ENCODE measurements at places on chromosomes 11 and 22.

- no peak for DNase-seq
Observed at GRCh38 chr11:111329306-111330204, 31.2 kb downstream of the POU2AF3 start.

DNA sequence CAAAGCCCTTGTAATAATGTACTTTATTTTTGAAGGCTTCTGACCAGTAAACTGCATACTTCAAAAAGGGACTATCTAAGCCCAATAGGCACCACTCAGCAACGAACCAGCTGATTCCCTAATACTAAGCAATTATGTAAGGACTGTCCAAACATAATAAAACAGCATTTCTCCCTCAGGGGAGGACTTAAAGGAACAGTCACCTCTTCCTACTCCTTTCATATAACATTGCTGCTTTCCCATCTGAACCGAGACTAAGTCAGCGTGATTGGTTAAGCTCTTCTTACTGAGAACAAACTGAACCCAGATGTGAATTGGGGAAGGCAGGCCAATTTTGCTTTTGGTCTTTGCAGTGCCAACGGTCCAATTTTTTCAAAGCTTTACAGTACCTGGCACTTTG is 420.0 kb downstream of the METTL15 start:
- DNase-seq, result no peak

DNA sequence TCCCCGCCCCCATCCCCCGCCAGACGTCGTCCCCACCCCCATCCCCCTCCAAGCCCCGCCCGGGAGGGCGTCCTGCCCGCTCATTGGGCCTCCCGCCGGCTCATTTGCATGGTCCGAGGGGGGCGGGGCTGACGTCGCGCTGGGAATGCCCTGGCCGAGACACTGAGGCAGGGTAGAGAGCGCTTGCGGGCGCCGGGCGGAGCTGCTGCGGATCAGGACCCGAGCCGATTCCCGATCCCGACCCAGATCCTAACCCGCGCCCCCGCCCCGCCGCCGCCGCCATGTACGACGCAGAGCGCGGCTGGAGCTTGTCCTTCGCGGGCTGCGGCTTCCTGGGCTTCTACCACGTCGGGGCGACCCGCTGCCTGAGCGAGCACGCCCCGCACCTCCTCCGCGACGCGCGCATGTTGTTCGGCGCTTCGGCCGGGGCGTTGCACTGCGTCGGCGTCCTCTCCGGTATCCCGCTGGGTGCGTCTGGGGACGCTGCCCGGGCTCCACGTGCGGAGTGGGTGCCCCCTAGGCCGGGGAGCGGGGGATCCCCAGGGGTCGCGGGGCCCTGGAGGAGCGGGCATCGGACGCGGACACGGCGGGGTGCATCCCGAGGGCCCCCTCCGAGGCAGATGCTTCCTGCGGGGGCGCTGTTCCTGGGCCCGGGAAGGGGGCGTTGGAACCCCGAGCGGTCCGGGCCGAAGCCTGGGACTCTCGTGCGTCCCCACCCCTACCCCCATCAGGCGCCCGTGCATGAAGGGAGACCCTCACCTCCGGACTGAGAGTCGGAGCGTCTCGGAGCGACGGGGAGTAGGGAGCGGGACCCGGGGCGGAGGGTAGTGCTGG is at the start of gene PNPLA3:
TSS of gene PNPLA3 (plus strand) at position 175 of the 834 bp plus-strand sequence. CDS start at position 282, 107 bp downstream.
- DNase-seq, result peak; percentile 87

- DNase-seq, result no peak
Observed at GRCh38 chr22:26725012-26725676, 67.8 kb downstream of the MIAT start.

DNA sequence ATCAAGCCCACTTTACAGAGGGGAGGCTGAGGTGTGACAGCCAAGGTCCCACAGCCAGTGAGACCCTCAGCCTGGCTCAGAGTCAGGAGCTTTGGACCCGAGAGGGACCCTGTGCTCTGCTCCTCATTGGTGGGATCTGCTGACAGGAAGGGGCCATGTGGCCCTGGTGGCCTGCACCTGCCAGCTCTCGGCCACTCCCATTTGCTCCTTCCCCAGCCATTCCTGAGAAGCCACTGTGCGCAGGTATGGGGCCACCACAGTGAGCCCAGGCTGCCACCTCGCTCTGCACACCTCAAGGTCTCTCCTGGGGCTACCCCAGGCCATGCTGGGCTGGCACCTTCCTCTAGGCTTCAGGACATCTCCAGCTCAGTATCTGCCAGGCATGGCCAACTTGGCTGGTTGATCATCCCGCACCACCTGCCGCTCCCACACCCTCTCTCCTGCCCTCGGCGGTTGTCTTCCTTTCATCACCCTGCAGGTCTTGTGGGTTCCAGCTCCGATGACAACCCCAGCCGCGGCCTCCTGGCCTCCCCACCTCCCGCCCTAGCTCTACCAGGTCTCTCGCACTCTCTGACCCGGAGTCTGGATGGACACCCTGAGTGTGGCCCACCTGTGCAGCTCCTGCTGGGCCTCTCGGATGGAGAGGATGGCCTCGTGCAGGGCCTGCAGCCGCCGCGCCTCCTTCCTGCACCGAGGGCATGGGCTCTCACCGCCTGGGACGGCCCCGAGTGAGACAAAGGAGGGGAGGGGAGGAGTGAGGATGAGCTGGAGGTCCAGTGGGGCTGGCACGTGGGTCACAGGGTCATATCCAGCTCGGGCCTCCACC is 32.2 kb upstream of the CARS1 start:
- DNase-seq, result no peak

GRCh38 chr11:64863391-64864060 is 14.9 kb downstream of the EHD1 start:
- no peak for DNase-seq

DNA sequence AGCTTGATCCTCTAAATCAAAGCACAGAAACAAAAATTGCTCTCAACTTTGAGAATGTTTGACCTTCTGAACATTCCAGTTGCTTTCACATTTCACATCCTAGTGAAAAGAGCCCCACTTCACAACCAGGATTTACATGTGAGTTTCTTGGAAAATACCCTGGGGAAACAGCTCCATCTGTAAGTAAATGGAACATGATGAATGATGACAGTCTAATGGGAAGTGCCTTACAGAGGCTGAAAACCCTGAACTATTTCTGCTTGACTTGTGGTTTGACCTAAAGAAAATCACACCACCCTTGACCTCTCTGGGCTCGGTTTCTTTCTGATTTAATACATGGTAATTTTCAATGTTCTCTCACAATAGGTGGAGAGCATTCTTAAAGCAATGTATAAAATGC is 499.4 kb upstream of the API5 start:
- no peak for DNase-seq

Data from fibroblast of skin of right quadriceps (primary cell).